HuH-7.5 (cell line): ENCODE measurements at places on chromosomes 5 and 9.

DNA sequence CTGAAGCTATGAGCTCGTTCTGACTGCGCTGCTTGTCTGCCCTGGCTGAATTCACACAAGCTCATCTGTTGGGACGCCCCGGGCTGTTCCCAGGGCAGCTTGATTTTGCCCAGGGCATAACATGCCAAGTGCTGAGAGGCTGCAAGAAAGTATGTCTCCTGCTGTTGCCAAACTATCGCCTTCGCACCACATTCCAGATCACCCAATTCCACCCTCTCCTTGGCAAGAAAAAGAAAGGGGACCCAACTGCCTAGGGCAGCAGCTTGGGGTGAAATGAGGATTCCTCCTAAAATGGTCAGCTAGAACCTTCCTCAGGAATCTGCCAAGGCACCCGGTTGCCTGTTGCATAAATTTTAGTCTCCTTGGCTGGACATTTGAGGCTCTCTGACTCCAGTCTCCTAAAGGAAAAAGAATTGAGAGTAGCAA lies 21.2 kb downstream of the COL15A1 start:
- no peak for DNase-seq

DNA sequence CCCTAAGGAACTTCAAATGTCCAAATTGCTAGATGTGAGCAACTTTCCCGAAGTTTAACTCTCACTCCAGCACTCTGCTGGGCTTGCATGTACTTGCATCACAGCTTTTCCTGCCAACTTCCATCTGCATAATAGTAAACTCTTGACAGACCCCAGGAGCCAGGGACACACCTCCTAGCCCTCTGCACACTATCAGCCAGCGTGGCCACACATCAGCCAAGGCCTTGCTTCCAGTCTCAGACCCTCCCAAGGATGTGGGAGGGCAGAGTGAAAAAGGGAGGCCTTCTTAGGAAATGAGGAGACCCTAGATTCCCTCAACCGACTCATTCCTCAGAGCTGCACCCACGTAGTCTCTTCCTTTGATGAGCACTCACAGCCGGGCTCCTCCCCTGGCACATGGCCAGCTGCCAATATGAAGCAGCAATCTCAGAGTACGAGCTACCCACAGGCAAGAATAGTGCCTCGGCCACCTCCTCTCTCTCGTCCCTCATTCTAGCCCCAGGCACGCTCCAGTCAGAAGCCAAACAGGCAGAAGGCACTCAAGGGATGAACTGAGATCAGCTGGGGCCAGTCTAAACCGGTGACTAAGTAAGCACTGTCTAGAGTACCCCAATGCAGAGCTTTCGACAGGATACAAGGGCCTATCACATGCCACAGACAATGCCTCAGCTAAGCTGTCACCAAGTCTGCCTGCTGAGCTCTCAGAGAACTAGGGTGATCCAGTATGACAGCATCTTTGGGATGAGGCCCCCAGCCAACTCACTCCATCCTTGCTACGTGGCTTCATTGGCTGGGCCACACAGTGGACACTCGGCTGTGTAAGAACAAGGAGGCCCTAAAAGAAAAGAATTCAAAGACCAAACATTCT lies 2.3 kb downstream of the P4HA2 start:
- DNase-seq = no peak

DNA sequence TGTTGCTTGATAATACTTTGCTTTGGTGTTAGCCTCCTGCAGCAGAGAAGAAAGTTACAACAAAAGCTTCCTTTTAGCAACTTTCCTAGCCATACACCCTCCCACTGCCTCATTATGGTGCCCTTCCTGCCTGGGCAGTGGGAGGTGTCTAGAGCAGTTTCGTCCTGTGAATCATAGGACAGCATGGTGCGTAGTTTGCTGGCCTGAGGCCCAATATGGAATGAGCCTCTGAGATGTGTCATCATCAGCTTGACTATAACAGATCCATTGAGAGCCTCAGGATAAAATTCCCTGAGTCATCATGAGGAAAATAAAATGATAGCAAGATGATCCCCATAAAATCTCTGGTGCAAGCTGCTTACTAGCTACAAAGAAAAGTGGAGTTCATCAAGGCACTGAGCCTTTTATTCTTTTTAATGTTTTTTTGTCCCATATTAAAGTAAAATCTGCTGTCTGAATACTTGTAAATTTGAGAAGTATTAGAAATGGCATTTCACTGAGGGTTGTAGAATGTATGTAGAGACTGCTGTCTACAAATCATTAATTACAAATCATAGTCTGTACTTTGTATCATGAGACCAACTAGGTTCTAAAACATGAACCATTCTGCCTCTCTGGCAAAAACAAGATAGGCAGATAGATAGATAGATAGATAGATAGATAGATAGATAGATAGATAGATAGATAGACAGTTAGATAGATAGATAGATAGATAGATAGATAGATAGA lies 303.0 kb upstream of the PDE4D start:
- no peak for DNase-seq

DNA sequence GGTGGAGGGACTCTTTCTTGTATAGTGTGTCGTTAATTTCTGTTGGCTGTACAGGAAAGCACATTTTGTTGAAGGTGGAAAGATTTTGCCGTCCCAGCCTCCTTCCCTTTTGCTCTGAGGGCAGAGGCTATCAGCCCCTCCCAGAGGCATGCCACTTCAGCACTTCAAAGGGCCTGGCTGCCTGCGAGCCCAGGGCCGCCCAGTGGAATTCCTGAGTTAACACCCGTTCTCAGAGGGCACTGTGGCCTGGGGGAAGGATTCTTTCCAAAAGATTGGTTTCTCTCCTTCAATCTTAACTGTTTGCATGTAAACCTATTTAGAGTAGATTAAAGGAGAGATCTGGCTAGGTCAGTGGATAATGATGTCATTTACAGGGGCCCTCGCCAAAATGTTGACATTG lies 238.6 kb downstream of the FANCC start:
- DNase-seq = no peak

DNA sequence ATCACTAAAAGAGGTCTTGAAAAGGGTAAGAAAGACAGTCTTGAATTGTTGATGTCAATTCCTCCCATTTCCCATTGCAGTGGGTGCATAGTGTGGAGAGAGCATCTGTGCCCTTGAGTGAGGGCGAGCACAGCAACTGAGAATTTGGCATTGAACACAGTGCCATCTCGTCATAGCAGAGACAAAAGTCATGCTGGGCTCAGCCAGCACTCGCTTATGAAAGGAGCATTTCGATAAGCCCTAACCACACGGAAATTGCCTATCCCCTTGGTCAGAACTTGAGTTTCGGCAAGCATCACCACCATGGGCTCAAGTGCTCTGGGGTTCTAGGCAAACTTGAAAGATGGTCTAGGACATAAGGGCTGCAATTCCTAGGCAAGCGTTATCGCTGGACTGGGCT lies 712.8 kb upstream of the CDH10 start:
- DNase-seq = no peak

- DNase-seq = no peak
Observed at GRCh38 chr5:112210430-112211005, 208.6 kb downstream of the EPB41L4A start.

DNA sequence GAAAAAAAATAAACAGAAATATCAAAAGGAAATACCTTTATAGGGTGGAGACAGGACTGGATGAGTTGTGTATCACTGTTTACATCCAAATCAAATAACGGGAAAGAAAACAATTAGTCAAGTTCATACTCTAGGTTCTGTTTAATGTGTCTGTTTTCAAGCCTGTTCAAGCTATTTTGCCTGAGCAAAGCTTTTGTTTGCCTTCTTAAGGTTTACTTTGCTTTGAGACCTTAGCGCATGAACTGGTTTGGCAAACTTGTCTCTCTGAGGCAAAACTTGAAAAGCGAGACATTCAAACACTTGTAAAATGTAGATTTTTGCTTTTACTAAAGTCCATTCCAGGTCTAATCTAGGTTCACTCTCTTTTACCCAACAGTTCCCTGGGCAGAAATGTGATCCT lies 174.1 kb upstream of the RFX3 start:
- no peak for DNase-seq

GRCh38 chr5:76040806-76041205 lies 42.4 kb upstream of the SV2C start:
- no peak for DNase-seq

DNA sequence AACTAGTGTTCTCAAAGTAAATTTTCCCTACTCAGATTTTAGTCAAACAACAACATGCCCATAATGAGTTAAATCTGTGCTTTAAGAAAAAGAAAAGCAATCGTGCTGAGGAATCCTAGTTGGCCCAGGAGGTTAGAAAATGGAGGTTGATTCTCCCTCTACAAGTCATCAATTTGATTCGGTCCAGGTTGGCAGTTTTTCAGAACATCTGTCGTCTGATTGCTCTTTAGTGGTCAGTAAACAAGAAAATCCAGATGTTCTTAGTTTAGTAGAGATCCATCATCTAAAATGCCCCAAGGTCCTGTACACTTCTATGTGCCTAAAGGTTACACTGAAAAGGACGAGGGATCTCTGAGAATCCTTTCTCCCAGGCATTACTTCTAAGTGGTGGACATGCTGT lies 659.2 kb downstream of the MTRR start:
- no peak for DNase-seq

GRCh38 chr9:122183501-122183900 lies 23.8 kb downstream of the MORN5 start:
- DNase-seq = no peak

DNA sequence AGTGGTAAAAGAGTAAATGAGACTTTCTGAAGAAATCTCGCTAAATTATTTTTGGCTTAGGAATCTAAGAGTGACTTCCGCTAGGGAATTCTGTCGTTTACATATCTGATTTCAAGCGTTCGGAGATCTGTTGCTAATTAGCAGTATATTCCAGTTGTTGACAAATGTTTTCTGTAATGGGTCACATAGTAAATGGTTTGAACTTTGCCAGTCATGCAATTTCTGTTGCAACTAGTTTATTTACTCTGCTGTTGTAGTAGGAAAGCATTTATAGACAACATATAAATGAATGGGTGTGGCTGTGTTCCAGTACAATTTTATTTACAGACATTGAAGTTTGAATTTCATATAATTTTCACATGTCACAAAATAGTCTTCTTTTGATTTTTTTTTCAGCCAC lies 57.4 kb upstream of the JAK2 start:
- DNase-seq = no peak

DNA sequence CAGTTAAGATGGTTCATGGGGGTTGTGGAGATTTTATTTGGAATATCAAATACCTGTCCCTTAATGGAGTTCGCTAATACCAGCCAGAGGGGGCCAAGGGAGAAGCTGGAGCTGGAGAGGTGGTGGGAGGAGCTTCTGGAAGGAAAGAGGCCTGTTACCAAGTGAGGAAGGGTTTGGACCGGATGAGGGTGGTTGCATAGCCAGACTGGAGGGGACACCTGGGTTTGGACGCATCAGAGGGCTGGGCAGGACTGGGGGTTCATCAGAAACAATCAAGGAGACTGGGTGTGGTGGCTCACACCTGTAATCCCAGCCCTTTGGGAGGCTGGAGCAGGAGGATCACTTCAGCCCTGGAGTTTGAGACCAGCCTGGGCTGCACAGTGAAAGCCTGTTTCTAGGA lies 111.8 kb upstream of the IER5L start:
- no peak for DNase-seq

- no peak for DNase-seq
Observed at GRCh38 chr9:76572151-76572550, 113.2 kb downstream of the GCNT1 start.

DNA sequence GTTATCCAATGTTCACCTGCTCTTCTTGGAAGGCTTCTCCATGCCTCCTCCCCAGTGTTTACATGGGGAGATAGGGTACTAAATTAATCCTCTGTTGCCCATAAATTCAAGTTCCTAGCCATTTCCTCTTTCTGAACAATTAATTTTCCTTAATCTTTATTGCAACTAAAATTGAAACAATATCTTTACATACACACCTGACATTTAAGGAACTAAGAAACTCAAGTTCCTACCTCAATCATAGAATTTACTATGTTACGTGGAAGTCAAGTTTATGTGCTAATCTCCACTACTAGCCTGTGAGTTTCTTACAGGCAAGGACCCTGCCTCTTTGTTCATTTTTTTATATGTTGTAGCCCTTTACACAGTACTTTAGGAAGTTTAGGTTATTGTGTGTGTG lies 10.1 kb upstream of the ADRB2 start:
- no peak for DNase-seq

GRCh38 chr5:84718377-84718776 lies 333.7 kb upstream of the EDIL3 start:
- DNase-seq = no peak
